Stromal cell of bone marrow (primary cell): ENCODE measurements at places on chromosomes 16 and 17.

GRCh38 chr16:67917852-67918236 is 13.8 kb downstream of the CTRL start:
- peak; percentile 62 for DNase-seq

DNA sequence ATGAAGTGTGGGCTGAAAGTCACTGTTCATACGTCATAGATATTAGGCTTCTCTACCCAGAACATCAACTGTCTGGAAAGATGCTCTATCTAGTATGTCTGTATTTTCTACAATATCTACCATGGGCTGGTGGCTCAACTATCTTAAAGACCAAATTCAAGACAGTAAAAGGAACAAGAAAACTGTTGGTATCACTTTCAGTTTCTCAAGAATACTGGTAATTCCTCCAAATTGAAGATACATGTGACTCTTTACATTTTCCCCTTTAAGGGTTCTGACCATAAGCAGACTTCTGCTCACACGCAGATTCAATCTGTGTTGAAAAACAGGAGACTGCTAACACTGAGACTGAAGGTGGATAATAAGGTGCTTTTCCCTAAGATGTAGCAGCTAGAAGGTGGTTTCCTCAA is 24.2 kb downstream of the XPO6 start:
- DNase-seq: no peak

- no peak for DNase-seq
These were observed 2.9 kb upstream of the WSB1 start for GRCh38 chr17:27290916-27291598.

DNA sequence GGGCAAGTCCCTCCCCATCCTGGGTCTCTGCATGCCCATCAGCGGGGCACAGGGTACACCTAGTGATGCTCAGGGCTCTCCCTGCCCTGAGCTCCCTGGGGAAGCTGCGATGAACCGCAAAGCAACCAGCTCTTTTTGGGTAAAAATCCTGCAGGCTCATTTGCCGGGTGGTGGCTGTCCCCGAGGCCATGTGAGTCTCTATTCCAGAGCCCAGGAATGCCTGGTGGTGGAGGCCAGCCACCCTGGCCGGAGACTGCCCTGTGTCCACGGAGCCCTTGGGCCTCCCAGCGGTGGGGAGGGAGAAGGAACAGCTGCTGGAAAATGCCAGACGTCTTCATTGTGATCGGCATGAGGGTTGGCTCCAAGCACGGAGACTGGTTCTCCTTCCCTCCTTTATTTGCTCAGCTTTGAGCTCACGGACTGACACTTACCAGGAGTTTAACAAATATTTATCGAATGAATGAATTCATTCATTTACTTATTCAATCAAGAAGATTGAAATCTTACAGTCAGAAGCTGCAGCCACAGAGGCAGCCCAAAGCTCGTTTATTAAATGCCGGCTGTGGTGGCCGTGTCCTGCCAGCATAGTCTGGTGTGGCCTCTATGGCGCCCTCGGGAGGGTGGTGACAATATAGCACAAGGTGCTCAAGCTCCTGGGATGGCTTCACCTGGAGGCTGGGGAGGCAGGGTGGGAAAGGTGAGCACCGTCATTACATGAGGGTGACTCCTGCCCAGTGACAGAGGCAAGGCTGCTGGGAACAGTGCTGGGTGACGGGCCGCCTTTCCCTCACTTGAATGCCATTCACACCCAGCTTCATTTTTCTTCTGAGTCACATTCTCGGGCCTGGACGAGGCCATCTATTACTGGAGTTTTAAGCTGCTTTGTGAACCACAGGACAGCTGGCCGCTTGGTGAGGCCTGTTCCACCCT is 31.1 kb upstream of the JPH3 start:
- peak; percentile 47 for DNase-seq

DNA sequence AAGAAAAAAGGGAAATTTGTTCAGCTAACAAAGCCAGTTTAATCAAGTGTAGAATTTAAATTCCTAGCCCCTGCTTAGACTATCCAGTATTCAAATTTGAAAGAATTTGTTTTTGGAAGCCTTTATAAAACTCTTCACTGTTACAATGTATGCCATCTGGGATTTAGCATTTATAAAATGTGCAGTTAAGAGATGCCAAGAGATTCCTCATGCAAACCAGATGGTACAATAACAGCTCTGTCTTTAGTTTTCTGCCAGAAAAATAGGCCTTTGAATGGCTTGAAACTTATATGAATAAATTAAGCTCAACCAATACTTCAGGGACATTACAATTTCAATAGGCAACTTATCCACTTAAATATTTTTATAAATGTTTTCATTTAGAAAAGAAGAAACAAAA is 6.8 kb upstream of the ANKS4B start:
- no peak for DNase-seq

GRCh38 chr17:76003915-76004314 is 3.3 kb downstream of the CDK3 start:
- DNase-seq: no peak

GRCh38 chr17:37301288-37301687 is 74.5 kb upstream of the C17orf78 start:
- DNase-seq: no peak

DNA sequence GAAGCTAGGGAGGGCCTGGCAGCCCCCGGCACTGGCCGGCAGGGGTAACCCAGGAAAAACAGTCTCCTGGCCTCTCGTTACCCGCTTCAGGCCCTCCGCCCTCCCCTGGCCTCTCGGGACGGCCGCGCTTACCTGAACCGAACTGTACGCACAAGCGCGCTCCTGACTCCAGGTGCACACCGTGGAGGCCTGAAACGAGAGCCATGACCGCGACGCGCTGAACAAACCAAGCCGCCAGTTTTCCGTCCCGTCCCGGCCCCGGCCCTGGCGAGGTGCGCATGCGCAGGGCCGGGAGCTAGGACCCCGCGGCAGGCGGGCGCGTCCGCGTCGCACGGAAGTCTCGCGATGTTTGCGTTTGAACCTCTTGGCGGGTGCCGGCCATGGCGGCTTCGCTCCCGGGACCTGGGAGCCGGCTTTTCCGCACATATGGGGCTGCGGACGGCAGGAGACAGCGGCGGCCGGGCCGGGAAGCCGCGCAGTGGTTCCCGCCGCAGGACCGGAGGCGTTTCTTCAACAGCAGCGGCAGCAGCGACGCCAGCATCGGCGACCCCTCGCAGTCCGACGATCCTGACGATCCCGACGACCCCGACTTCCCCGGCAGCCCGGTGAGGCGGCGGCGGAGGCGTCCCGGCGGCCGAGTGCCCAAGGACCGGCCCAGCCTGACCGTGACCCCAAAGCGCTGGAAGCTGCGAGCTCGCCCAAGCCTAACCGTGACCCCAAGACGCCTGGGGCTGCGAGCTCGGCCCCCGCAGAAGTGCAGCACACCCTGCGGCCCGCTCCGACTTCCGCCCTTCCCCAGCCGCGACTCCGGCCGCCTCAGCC is at the start of gene HASPIN:
HASPIN (plus strand) TSS at position 348 of the 822 bp plus-strand sequence; CDS start at position 381, 33 bp downstream.
- DNase-seq: peak; percentile 73

DNA sequence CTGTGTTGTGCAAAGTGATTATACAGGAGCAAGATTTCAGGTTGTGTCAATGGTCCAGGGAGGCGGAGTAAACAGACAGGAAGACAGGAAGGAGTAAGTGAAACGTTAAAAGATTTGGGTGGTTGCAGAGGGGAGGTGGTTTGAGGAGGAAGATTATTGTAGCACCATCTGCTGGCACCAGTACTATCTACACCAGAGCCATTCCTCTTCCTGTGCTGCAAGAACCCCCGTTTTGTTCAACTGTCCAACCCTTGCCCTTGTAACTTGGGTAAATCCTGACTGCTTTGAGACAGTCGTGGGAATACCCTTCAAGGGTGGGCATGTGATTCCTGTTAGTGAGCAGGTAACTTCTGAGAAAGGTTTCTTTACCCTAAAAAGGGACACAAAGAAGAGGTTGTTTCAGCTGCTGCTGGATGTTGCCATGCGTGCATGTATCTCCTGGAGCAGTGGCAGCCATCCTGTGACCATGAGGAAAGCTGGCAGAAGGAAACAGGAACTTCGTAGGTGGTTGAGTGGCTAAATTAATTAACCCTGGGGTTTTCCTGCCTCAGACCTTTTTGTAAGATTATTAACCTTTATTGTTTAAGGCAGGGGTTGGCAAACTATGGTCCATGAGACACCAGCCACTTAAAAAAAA is 124.1 kb downstream of the PRKCA start:
- no peak for DNase-seq

GRCh38 chr17:42212382-42212781 is 18.1 kb upstream of the GHDC start:
- peak; percentile 36 for DNase-seq

DNA sequence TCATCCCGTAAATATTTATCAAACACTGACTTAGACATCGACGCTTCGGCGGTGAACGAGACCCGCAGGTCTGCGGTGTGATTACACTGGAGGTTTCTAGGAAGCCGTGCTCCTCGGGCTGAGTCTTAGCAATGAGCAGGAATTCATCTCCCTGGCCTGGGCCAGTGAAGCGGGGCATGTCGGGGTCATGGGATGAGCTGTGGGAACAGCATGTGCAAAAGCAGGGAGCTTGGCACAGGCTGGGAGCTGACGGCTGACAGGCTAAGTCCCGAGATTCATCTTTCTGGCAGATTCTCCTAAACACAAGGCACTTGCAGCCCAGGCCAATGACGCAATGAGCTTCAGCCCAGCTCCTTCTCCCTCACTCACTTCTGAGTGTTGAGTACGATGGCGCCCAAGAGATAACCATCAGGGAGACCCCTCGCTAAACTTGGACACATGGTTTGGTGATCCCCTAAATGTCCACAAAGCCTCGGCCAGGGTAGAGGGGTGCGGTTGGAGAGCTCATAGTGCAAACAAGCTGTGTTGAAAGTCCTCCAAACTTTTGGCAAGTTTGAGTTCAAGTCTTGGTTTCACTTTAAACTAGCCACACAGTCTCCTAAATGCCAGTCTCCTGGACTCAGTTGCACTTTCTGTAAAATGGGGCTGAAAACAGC is 12.8 kb downstream of the CRISPLD2 start:
- DNase-seq: peak; percentile 97

DNA sequence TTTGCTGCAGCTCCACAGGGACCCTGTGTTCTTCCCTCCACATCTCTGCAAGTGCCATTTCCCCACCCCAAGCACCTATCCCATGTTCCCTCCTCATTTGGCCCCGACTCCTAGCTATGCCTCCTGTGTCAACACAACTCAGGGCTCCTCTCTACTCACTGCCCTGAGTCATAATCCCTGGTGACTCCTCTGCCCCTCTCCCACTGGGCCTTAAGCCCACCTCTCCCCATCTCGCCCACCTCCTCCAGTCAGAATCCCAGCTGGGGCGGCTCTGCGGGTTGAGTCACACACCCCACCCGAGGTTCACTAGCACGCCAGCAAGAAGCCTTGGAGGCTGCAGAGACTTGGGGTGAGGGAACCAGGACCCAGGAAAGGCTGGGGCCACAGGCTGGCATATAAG is 346.2 kb downstream of the FOXL1 start:
- DNase-seq: peak; percentile 46

GRCh38 chr16:60907645-60908044 is 1128.6 kb downstream of the CDH8 start:
- DNase-seq: no peak

DNA sequence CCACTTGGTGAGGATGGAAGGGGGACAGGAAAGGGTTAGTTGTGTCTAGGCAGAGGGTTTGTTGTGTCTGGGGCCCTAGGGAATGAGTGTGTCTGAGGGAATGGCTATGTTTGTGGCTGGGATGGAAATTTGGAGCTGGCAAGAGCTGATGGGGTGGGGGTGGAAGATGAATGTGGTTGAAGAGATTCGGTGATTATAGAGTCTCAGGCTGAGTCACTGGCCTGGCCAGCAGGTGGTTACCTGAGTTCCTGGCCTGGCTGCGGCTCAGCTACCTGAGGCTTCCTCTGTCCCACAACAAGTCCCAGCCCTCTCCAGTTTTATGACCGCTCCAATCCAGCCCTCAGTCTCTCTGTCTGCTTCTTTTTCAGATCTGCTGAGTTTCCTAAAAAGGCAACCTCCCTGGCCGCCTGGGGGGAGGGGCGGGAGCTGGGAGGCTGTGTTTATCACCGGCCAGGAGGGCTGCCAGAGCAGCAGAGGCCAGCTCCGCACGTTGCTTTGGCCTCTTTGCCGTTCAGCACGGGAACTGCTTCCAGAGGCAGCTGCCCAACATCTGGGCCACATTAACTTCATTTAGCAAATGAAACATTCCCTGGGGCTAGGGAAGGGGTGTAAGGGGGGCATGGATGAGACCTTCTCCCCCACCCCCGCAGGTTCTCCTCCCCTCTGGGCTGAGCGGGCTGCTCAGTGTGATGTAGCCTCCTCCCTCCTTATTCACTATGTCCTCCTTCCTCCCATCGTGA is 21.8 kb downstream of the ITGB3 start:
- peak; percentile 84 for DNase-seq

DNA sequence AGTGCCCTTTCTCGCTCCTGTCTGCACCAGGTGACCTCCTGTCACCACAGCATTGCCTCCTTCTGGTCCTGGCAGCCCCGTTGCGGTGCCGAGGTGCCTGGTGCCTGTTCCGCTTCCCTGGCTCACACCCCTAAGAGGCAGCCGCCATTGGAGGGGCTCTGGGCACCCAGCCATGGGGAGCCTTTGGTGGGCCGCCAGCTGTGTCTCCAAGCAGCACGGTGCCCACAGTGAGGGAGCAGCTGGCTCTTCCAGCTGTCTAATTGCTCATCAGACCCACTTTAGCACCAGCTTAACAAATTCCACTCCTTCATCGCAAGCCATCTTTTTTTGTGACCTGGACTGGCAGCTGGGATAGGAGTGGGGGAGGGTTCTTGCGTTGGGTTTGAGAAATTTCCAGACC is 276.1 kb downstream of the SNX29 start:
- no peak for DNase-seq
